ENCODE measurements at places on chromosomes 3 and 15.

- DNase-seq = peak; percentile 59
Measured at GRCh38 chr15:74257105-74257504, 21.0 kb downstream of the CCDC33 start.

GRCh38 chr3:143226678-143227291 lies 107.2 kb downstream of the CHST2 start:
- no peak for DNase-seq

DNA sequence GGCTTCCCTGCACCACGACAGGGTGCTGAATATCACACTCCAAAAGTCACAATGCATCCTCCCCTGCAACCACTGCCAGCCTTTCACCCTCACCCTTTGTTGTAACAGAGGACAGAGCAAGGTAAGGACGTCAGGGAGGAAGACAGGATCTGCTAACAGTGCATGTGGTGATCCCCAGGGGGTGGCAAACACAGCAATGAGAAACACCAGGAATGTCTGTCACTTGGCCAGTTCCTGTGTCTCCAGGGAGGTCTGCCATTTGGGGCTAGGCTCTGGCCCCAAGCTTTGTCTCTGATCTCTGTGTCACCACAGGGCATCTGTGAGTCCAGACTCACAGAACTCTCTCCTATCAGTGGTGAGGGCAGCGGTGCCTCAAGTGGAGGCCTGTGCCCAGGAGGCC lies 54.3 kb upstream of the SLC24A5 start:
- DNase-seq = no peak

- no peak for DNase-seq
Measured at GRCh38 chr3:35745802-35746484, 106.6 kb downstream of the ARPP21 start.

- peak; percentile 43 for DNase-seq
Measured at GRCh38 chr3:157532529-157533297, 29.5 kb upstream of the VEPH1 start.

DNA sequence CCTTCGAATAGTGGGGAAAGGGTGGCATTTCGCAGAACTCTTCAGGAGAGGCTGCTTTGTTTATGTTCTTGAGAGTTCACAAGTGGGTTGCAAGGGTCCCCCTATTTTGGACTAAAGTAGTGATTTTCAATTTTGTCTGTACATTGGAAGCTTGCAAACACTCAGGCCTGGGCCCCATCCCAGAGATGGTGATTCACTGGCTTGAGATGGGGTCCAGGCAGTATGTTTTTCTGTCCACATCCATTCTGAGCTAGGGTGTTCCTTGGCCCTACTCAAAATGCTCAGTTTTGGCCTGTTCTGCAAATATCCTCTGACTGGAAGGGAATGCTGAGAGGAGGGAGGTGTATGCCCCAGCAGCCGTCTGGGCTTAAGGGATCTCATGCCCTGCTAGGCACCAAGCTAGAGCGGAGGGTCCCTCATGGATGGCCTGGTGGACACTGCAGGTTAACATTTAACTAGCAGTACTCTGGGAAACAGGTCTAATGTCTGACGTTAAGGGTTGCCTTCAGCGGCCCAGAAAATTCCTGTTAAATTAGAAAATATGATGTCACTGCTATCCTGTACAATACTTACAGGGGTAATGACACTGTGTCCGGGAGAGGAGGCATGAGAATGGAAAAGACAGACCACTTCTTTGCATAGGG lies 181.4 kb downstream of the OPA1 start:
- no peak for DNase-seq

GRCh38 chr3:114741066-114741465 lies 406.0 kb downstream of the ZBTB20 start:
- no peak for DNase-seq

GRCh38 chr3:12286927-12287726 lies 1.7 kb upstream of the PPARG start:
- DNase-seq = no peak

DNA sequence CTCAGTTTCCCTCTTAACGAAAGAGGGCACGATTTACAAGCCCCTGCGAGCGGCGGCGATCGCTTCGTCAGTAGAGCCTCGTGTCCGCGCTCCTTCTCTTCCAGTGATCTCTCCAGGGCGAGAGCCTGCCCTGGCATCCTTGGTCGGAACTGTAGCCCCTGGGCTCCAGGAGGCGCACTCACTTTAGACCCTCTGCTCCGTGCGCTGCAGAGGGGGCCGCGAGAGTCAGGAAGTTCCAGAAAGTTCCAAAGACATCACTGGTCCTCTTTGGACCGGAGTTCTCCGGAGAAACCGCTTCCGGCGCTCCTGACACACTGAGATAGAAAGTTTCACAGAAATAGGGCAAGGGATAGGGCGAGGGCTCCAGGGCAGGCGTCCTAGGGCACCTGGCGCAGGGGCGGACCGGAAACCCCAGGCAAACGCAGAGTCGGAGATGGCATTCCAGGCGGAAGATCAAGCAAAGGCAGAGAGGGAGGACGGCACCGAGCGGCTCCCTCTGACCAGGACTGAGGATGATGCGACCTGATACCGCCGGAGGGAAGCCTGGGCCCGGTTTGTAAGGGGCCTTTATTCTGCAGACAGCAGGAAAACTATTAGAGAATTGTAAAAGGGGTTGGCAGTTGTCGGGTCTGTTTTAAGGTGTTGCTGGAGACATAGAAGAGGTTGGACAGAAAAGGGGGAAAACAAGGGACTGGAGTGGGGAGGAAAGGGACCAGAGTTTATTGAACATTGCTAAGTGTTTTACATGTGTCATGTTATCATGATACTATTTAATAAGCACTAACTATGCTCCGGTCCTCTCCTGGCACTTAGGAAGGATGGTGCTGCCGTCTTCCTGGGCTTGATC lies 1.3 kb upstream of the CPEB1 start:
- no peak for DNase-seq

DNA sequence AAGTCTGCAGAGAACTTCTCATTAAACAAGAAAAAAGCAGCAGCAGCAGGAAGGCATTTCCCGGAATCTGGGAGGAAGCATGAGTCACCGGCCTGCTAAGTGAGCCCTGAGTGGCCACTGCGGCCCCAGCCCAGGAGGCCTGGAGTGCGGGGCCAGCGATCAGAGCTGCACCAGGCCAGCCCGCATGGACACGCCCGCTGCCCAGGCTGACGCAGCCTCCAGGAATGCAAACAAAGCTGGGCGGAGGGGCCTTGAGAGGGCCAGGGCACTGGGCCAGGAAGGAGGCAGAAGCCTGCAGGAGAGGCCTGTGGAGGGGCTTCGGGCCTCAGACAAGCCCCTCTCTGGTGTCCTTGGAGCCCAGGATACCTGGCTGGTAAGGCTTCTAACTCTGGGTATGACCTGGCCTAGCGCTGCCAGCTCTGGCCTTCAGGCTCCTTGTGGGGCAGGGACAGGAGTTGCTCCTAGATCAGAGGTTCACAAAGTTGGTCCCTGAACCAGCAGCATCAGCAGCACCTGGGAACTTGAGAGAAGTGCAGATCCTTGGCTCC lies 101.2 kb downstream of the SMAD6 start:
- no peak for DNase-seq

DNA sequence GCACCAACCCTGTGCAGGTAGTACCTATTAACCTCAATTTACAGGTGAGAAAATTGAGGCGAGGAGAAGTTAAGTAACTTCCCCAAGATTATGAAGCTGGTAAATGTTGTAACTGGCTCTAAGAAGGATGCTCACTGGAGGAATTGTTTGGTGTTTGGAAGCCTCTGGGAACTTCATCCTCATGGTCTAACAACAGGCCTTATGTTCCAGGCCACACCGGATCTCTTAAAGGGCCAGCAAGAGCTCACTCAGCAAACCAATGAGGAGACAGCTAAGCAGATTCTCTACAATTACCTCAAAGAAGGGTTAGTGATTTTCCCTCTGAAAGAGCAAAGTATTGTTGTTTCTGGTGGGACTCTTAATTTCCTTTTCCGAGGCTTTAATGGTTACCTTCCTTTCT lies 63.9 kb downstream of the CGNL1 start:
- DNase-seq = no peak

DNA sequence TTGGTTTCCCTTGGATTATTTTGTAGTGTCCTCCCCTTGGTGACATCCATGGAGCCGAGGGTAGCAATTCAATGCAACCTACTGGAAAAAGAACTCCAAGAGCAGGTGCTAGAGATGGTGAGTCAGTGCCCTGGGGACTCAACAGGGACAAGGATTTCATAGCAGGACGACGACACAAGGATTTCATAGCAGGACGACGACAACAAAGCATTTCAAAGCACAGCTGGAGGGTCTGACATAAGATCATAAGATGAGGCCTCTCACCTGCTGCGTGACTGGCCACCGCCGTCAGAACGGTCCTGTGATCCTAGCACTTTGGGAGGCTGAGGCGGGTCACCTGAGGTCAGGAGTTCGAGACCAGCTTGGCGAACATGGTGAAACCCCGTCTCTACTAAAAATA lies 22.5 kb downstream of the NRROS start:
- DNase-seq = peak; percentile 18

DNA sequence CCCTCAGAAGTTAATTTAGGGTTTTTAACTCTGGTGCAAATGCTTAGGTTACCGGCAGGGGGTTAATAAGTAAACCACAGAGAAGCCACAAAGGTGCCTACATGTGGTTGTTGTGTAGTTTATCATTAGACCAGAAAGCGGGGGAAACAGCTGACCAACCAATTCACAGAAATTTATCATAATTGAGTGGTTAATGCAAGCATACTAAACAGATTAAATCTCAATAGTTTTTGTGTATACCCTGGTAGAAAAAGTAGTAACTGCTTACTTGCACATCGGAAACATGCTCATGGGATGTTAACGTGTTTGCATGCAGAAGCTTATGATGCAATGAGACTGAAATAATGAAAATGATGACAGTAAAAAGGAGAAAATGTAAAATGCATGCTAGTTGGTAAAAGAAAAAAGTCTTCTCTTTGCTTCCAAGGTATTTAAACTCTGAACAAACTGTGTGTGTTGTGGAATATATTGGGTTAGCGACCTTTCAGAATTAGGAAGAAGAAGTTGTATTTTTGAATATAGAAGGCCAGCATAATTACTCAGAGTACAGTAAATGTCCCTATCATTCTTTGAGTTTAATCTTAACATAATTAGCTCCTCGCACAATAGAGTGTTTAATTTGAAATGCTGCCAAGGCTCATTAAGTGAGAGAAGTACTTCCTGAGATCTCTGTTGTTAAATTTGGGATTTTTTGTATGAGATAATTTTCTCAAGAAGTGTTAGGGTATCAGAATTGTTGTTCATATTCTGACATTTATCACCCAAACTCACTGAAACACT lies 316.2 kb downstream of the PTPRG start:
- DNase-seq = peak; percentile 53

GRCh38 chr3:19256313-19256712 lies 108.0 kb downstream of the KCNH8 start:
- DNase-seq = no peak

DNA sequence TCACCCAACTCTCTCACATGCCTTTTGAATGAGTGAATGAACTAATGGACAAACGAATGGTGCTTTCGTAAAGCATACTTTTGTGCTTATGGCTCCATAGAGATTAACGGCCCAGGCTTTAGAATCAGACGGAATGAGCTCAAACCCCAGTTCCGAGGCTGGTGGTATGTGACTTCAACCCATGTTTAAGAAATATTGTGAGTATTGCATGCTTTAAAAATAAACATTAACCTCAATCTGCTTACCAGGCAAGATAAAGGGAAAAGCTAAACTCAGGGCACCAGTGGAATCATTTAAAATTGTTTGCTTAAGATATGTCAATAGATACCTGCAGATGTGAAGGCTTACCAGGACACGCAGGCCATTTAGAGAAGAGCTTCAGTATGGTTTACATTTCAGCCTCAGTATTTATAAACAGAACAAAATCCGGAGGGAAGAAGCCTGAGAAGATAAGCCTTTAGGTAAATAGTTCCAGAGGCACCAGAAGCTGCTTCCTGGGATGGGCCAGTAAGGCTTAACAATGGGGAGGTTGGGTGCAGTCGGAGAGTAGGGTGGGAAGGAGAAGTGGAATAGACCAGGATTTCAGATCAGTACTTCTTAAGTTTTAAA lies 186.4 kb downstream of the ADAMTS9 start:
- DNase-seq = no peak

- DNase-seq = no peak
Measured at GRCh38 chr3:60829058-60829457, 422.2 kb downstream of the FHIT start.

DNA sequence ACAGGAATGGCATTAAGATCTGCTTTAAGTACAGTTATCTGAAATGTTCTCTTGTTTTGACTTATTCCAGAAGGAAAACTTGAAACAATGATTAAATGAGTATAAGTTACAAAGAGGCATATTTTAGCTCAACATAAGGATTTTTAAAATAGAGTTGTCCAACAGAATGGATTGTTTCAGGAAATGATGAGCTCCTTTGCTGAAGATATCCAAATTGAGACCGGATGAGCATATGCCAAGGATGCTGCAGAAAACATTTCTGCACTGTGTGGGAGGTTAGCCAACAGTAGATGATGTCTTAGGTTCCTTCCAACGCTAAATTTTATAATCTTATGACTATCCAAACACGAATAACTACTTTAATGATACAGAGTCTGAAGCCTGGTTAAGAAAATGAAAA lies 226.5 kb upstream of the NANOGP8 start:
- no peak for DNase-seq

- no peak for DNase-seq
Measured at GRCh38 chr15:101545548-101546505, 56.3 kb upstream of the PCSK6 start.

- peak; percentile 59 for DNase-seq
Measured at GRCh38 chr3:188956839-188957489, 214.8 kb upstream of the TPRG1 start.

- no peak for DNase-seq
Measured at GRCh38 chr3:38611866-38612265, 37.6 kb downstream of the SCN5A start.

- DNase-seq = no peak
Measured at GRCh38 chr3:160661660-160662059, 15.3 kb upstream of the ARL14 start.

DNA sequence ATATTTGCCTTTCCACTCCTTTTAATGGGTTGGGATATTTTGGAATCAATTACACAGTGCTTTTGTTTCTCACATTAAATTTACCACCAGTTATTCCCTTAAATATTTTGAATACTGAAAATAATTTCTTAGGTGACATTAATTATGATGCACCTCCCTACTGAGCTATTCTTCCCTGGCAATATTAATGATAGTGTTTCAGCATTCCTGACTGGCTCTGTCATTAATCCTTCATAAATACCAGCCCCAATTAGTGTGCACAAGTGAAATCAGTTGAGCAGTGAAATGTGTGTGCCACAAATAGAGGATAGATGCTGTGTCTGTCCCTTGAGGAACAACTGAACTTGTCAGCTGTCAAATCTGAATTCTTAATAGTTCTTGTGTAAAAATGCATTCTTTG lies 304.0 kb downstream of the CACNA2D3 start:
- DNase-seq = no peak

DNA sequence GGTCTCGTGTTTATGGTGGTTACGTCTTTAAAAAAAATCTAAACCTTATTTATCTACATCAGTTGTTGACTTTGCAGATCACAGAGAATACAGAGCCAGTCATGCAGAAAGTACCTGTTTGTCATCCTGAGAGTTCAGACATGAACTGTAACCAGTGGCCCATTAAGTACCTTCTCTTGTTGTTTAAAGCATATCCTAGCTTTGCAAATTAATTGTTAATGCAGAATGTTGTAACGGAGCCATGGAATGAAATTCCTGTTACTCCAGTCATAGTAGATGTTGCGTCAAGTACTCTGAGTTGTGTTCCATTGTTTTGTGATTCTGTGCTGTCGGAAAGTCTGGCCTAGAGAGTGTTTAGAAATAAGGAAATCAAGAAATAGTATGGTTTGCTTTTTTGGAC lies 205.2 kb downstream of the RBMS3 start:
- DNase-seq = no peak

GRCh38 chr3:127668906-127669305 lies 3.8 kb upstream of the ABTB1 start:
- DNase-seq = no peak
